ENCODE measurements at places on chromosomes 11 and 22.

DNA sequence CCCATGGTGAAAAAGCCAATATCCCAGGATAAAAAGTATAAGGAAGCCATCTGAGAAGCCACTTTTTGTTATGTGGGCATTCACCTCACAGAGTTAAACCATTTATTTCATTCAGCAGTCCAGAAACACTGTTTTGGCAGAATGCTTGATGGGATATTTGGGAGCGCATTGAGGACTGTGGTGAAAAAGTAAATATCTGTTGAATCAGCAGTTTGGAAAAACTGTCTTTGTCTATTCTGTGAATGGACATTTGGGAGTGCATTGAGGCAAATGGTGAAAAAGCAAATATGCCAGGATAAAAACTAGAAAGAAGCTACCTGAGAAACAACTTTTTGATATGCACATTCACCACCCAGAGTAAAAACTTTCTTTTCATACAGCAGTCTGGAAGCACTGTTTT, 276.2 kb upstream of the TRIM48 start:
- no peak for DNase-seq

GRCh38 chr11:64893194-64894069, 15.0 kb upstream of the EHD1 start:
- no peak for DNase-seq

DNA sequence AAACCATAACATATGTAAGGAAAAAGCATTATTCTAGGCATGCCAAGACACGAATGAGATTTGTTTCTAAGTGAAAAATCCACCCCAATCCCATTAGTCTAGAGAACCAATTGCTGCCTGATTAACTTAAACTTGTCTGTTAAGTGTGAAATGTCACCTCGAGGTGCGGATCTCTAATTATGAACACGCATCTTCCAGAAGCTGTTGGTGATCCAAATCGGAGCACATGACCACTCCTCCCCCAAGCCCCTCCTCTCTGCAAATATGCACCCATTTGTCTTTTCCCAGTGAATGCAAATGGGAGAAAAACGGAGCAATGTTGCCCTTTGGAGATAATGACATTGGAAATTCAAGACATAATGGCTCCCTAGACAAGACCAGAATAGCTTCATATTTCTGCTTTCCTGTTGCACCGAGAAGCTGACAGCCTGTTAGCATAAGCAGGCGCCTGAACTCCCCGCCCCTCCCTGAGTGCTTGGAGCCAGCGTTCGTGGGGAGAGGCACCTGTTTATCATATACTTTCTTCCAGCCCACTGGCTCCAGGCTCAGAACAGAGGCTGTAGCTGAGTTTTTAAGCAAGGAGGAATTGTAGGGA, 6.0 kb upstream of the FXYD6 start:
- DNase-seq = no peak

DNA sequence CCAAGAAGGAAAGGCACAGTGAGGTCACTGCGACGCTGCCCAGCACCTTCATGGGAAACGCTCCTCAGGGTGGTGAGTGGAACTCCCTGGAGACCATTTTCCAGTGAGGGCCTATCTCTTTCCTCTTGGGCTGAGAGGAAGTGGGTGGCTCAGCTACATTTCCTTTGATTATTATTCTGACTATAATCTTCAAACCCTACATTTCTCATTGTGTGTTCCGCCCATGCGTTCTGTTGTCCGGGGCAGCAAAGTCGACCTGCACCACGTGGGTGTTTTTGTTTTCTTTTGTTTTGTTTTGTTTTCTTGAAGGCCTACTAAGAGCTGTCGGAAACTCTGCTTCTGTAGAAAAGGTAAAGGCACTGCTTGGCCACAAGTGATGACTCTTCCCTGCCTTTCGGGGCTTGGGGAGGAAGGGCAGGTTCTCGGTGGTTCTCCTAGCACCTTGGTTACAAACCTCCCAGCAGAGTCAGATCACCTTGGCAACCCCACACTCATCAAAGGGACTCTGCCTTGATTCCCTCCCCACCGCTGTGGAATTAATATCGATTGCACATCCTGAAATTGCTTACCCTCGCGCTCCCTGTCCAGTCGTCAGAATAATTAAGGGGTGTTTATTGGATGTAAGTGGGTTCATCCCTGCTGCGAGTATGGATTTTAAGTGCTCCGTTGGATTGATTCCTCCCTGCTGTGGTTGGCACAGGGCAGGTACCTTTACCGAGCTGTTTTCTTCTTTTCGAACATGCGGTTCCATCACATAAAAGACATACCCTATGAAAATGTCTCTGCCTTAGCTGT, 7.3 kb downstream of the PARVB start:
- DNase-seq = no peak

GRCh38 chr22:26898946-26899605, 241.7 kb downstream of the MIAT start:
- no peak for DNase-seq

DNA sequence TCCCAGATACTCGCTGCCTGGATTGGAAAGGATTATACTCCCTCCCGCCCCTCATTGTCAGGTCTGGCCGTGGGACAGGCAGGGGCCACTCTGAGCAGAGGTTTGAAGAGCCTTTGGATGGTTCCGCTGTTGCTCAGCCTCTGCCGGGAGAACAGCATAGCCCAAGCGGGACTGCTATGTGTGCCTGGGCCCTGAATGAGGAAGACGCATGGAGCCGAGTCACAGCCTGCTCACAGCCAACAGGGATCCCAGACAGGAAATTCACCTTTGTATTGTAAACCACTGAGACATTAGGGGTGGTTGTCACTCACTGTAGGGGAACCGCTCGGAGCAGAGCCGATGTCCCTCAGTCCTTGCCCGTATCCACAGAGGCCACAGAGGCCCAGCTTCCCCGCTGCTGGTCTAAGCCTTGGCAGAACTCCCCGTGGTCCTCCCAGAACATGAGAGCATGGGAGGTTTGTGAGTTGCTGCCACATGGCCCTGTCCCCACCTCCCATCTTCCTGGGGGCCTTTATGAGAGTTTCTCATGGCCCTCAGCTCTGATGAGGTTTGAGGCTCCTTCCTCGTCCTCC, 10.7 kb upstream of the FAM118A start:
- no peak for DNase-seq

GRCh38 chr22:48438800-48439559, 1388.7 kb downstream of the BRD1 start:
- no peak for DNase-seq

GRCh38 chr22:39220890-39221850, 23.6 kb downstream of the PDGFB start:
- no peak for DNase-seq

DNA sequence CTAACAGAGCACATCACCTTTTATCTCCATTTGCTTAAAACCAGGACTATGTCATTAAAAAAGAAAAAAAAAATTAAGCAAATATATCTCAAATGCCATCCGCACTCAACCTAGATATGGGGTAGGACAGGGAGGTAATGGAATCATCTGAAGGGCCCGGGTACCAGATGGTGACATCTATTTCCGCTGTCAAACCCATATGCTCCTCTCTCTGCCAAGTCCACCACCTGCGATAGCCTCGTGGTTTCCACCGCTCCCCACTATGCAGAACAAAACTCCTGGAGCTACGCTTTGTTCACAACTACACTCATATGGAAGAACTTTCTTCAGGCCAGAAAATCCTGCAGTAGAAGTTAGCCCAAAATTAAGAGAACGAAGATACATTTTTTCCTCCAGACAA, 31.4 kb downstream of the FEZ1 start:
- no peak for DNase-seq

DNA sequence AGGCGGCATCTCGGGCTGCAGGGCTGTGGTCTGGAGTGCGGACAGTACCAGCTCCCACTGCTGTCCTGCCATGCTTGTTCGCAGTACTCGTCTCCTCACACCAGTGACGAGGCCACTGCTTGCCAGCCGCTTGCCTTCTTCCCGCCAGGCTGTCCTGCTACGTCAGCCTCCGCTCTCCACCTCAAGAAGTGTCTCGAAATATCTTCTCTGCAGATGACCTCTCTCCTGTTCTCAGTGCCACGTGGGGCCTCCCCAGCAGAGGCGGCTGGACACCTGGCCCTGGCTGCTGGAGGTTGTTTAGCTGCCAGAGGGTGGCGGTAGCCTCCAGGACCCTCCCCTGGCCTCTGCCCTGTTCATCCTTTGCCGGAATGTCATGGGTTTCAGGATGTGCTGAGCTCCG, 3.1 kb upstream of the CCDC188 start:
- DNase-seq = no peak

- no peak for DNase-seq
Measured at GRCh38 chr22:20395907-20396287, 1.9 kb downstream of the ZNF74 start.

- no peak for DNase-seq
Measured at GRCh38 chr11:131893103-131893890, 522.9 kb downstream of the NTM start.

DNA sequence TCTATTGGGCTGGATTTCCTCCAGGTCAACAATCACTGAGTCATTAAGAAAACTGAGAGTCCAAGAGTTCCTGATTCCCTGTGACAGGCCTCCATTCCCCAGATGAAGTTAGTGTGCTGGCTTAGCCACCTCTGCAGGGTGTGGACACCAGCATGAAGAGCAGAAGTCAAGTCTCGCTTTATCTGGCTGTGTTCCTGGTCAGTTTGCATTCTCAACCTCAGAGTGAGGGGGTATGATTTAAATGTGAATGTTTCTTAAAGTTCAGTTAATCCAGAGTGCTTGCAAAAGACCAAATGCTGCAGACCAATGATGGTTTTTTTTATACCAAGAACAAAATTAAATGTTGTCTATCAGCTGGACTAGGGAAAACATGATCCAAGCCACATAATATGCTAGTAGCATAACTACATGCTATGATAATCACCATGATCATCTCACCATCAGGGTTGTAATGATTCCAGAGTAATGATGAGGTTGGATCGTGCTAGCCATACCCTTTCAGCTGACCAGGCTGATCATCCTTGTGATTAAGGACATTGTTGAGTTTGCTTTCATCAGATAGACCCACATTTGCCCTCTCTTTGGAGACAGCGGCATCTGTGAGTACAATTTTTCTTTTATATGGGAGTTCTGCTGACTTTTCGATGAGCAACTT, 145.8 kb upstream of the ARHGAP20 start:
- no peak for DNase-seq

- no peak for DNase-seq
Measured at GRCh38 chr11:126113515-126113957, 50.9 kb upstream of the CDON start.

- no peak for DNase-seq
Measured at GRCh38 chr22:45970705-45971407, 6.1 kb downstream of the WNT7B start.

GRCh38 chr22:38429499-38430068, 25.4 kb downstream of the KCNJ4 start:
- no peak for DNase-seq

DNA sequence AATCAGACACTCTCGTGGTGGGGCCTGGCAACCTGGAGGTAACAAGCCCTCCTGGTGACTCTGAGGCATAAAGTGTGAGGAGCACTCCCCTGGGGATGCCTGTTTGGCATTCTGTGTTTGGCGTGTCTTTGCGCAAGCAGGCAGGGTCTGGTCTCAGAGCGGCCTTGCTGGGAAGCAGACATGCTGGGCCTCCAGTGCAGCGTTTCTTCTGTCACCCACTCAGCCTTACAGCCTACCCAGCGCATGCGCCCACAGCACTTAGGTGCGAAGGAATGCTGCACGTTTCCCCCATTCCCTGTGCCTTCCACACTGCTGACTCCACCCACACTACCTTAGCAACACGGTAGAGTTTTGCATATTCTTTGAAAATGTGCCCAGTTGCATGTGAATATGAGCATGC, 7.4 kb upstream of the CXCR5 start:
- DNase-seq = no peak

GRCh38 chr22:50014053-50014501, 1.5 kb upstream of the IL17REL start:
- no peak for DNase-seq

DNA sequence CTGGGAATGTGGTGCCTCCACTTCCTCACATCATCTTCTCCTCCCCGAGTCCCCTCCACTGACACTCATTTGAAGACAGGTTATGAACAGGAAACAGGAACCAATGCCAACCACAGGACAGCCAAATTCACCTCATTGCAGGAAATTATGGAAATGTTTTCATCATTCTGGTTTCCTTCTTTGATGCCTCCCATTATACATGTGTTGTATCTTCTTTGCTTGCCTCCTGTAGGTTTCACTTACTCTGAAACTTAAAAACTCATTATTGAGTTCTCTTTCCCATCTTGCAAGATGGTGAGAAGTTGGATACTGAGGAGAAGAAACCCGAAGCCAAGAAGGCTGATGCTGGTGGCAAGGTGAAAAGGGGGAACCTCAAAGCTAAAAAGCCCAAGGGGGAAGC, 108.5 kb downstream of the PHF21B start:
- no peak for DNase-seq

GRCh38 chr11:102517670-102518069, 12.9 kb downstream of the MMP7 start:
- DNase-seq = no peak

Data from NAMALWA (cell line).